NCI-H69 (cell line): ENCODE measurements at places on chromosomes 6 and 20.

GRCh38 chr6:106145741-106146227, 59.6 kb downstream of the PRDM1 start:
- DNase-seq, result peak; percentile 53

GRCh38 chr6:11535801-11536230, 1.7 kb upstream of the TMEM170B start:
- DNase-seq, result no peak

GRCh38 chr6:137661601-137662000, 167.4 kb upstream of the OLIG3 start:
- peak; percentile 63 for DNase-seq

DNA sequence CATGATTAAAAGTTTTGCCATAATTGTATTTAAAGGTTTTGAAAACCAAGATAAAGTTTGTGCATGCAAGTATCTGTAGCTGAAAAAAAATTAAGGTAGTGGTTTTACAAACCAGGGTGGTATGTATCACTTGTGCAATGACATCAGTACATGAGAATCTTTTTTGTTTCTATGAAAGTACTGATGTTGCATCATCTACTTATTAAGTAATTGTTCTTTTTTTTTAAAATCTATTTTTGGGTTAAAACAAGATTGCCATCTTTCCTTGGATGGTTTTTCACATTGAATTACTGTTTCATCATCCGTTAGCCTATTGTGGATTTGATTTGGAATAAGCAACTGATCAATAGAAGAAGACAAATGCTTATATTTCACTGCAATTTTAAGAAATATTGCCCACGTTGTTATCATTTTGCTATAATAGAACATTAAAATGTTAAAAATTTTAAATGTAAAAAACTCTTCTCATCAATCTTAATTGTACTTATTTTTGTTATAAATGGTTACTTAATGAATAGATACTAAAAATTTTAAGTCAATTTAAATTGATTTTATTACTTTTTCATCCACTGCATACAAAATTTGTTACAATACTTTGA, 39.8 kb upstream of the TAGAP start:
- no peak for DNase-seq

- DNase-seq, result no peak
Measured at GRCh38 chr6:44622956-44623355, 235.4 kb downstream of the CDC5L start.

DNA sequence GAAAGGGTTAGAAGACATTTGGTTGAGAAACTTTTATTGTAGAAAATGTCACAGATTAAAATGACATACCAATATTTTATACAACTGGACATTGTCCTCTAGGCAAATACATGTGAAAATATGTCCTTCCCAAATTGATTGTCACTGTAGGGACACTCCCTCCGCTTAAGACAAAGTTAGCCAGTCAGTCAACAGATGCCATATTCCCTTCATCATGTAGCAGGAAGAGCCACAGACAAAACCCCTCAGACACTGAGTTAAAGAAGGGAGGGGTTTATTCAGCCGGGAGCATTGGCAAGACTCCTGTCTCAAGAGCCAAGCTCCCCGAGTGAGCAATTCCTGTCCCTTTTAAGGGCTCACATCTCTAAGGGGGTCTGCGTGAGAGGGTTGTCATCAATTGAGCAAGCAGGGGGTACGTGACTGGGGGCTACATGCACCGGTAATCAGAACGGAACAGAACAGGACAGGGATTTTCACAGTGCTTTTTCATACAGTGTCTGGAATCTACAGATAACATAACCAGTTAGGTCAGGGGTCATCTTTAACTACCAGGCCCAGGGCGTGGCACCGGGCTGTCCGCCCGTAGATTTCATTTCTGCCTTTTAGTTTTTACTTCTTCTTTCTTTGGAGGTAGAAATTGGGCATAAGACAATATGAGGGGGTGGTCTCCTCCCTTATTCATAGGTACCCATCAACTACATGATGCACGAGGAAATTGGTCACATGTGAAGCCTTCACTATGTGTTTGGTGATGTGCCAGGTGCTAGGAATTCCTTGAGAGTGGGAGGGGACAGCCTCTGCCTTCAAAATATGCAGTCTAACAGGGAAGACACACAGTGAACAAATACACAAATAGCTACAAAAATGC, 155.7 kb upstream of the CDYL start:
- DNase-seq, result no peak

- no peak for DNase-seq
Measured at GRCh38 chr6:170106906-170107525, 183.9 kb downstream of the DLL1 start.

DNA sequence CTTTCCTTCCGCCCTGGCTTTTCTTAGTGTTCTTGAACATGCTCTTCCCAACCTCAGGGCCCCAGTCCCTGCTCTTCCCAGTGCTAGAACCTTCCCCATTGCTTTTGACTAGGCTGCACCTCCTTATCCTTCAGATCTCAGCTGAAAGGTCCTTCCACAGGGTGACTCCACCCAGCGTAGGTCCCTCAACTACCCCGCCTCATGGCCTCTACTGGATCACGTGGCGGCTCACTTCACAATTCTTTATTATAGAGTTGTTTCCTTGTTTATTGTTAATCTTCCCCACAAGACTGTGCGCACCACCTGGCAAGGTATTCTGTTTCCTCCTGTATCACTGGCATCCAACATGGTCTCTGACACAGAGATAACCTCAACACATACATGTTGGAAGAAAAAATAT, 31.2 kb downstream of the TTLL9 start:
- peak; percentile 70 for DNase-seq

DNA sequence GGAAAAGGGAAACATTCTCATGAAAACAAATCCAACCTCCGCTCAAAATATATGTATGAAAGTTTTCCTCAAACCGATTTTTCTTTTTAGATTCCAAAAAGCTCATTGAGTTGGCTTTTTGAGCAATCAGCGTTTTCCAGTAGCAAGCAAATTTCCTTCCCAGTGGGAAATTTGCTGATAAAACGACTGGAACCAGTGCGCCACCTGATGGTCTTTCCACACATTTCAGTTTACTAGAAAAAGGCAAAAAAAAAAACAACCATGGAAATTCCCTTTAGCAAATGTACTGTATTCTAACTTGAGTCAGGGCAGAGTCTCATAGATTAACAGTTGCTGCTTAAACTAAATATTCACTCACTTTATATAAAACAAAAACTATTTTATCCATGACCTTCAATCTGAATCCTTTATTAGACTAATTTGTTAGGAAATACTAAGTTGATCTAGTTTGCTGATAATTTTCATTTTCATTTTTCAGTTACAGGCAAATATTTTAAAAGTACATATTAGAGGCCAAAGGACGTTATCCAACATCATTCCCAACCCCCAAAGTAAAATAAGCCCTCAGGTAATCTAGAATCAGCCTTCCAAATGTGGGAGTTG, 271.5 kb downstream of the FOXA2 start:
- peak; percentile 66 for DNase-seq

DNA sequence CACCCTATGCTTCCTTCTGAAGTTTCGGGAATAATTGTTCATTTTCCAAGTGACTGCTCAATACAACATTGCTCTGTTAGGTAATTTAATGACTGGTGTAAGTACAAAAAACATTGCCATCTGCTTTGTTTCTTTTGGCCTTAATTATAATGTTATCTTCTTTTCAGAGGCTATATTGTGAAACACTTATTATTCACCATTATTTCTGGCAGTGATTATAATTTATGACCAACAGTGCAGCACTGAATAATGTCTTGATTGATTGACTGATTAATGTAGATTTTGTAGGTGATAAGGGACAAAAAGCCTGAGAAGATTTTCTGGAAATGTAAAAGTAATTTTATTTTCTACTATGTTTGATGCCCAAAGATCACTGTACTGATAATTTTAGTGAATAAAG, 377.7 kb downstream of the PLCB1 start:
- peak; percentile 87 for DNase-seq

GRCh38 chr20:25991051-25991755, 294.6 kb upstream of the ZNF337 start:
- no peak for DNase-seq

DNA sequence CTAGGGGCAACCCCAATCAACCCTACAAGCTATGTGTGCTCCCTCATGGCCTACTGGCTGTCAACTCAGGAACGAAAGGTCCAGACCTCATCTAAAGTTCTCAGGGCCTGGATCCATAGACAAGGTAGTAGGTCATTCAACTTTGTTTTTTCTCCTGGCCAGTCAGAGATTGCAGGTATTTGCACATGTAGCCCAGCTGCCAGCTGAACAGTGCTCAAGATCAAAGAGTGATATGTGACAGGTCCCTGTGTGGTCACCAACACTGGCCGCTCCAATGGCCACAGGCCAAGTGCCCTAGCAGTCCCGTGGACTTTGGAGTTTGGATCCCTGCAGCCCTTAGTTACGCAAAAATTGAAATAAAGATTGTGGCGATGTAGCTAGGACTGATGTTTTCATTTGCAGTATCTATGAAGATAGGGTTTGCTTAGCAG, 60.6 kb upstream of the ATXN1 start:
- no peak for DNase-seq

DNA sequence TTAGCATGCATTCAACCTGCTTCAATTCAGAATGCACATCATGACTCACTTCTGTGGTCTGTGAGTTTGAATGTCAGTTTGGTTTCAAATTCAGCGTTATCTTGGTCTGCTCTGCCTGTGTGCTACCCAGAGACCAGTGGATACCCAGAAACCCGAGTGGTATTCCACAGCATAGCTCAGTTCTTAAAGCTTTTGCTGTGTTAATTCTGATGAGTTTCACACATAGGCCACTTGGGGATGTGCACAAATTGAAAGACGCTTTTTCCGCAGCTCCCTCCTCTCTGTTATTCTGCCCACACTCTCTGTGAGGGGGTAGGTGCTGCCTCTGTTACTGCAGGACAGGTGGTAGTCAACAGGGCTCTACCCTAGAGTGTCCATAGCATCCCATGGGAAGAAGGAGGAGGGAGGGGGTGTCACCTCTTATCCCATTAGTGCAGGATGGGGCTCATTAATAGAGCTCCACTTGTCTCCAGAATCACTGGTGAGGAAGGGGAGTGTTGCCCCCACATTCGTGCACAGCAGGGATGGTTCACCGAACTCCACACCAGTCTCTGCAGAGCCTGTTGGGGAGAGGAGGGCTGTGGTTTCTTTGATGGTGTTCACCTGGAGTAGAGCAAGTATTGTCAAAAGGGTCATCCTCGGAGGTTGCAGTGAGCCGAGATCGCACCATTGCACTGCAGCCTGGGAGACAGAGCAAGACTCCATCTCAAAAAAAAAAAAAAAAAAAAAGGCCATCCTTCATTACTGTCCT, 29.2 kb upstream of the SDCBP2 start:
- no peak for DNase-seq

- peak; percentile 28 for DNase-seq
Measured at GRCh38 chr6:125808060-125808459, 17.3 kb downstream of the NCOA7 start.

DNA sequence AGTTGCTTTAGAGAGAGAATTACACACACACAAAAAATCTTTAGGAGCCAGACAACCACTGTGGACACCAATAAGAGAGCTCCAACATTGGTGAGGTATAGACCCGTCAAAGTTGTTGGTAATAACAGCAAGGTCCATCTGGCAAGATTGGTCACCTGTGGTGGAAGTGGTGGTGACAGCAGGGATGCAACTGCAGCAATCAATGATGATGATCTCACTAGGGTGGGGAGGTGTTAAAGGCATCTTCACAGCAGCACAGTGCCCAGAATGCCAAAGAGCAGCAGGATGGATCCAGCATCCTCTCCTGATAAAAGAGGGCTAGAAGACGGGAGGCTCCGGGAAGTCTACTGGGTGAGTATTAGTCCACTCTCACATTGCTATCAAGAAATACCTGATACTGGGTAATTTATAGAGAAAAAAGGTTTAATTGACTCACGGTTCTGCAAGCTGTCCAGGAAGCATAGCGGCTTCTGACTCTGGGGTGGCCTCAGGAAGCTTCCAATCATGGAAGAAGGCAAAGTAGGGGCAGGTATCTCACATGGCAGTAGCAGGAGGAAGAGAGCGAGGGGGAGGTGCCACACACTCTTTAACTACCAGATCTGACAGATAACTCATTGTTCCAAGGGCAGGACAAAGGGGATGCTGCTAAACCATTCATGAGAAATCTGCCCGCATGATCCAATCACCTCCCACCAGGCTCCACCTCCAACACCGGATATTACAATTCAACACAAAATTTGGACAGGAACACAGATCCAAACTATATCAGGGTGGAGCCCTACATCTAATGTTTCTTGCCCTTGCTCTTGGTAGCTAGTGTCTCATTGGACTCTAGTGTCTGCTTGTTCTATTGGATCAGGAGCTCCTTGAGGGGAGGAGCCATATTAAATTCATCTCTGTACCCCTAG, 48.9 kb downstream of the KLHL31 start:
- peak; percentile 41 for DNase-seq

DNA sequence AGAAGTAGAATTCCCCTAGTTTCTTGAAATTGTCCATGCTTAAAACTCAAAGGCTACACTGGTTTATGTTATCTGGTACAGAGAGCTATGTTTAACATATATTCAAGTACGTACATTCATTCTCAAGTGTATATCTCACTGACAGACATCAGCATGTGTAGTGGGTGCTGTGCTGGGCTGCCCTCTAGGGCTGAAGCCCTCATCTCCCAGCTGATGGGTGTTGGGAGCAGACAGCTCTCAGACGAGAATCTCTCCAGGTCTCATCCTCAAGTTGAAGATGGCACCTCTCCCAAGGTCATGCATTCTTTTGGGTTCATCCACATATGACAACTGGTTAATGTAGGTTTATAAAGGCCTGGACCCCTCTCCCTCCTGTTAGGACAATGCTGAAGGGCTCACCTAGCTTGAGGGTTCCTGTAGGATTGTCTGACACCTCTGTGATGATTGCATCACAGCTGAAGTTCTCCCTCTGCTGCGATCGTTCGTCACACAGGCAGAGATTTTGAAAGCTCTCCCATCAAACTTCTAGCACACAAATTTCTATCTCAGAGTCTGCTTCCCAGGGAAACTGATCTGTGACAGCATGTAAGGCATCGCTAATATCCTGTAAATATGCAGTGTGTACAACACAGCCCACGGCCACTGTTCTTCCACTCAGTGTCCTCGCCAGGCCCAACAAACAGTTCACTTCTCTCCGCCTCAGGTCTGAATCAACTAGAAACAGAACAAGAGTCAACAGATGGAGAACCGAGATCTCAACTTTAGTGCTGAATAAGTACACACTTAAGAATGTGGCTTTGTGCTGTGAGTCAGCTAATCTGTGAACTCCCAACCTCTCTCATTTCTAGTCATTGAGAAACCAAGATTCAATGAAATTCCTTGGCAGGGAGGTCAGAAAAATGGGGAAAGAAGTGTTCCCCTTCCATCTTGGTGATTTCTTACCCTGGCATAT, 43.2 kb downstream of the PREP start:
- DNase-seq, result no peak

DNA sequence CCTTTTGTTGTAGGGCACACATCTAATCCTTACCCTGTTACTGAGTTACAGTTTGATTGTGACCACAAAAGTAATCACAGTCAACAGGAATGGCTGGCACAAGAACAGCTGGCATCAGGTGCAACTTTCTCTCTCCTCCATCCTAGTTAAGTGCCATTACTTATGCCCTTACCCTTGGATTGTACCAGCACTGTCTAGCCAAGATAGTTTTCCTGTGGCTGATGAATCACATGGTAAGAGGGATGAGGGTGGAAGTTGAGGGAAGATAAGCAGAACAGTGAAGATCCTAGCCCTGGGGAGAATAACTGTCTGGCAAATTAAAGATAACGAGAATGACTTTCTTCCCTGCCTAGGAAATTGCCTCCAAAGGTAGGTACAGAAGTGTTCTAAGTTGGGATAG, 42.0 kb downstream of the RNF217 start:
- no peak for DNase-seq
